Stimulated activated CD4-positive, alpha-beta T cell treated with anti-CD3 and anti-CD28 coated beads, Interleukin-1b, Interleukin-23, amount 100 ng/mL, for 1 hour (primary cell): ENCODE measurements at places on chromosomes 3 and 15.

- no peak for DNase-seq
Observed at GRCh38 chr3:30309961-30310954, 296.1 kb upstream of the TGFBR2 start.

DNA sequence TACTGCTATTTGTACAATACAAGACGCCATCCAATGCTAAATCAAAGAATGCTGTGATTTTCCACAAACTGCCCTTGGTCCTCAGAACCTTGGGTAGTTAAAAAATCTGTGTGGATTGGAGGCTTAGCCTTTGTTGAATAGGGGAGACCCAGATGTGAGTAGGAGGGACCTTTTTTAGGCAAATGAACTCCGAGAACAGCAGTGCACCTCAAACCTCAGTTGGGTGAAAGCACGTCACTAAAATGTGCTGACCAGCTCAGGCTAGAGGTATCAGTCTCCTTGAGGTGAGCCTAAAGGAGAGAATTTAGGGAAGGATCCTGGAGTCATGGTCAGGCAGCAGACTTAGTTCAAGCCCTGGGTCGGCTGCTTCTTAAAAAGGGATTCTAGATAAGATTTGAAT lies 200.7 kb downstream of the SOX2 start:
- DNase-seq: no peak

- no peak for DNase-seq
Observed at GRCh38 chr3:38119821-38120692, 16.9 kb downstream of the ACAA1 start.

GRCh38 chr3:183303690-183304089 lies 50.6 kb downstream of the B3GNT5 start:
- no peak for DNase-seq

- DNase-seq: no peak
Observed at GRCh38 chr3:25604107-25604805, 60.5 kb downstream of the TOP2B start.

GRCh38 chr15:68553994-68554720 lies 24.6 kb upstream of the CORO2B start:
- DNase-seq: peak; percentile 42

DNA sequence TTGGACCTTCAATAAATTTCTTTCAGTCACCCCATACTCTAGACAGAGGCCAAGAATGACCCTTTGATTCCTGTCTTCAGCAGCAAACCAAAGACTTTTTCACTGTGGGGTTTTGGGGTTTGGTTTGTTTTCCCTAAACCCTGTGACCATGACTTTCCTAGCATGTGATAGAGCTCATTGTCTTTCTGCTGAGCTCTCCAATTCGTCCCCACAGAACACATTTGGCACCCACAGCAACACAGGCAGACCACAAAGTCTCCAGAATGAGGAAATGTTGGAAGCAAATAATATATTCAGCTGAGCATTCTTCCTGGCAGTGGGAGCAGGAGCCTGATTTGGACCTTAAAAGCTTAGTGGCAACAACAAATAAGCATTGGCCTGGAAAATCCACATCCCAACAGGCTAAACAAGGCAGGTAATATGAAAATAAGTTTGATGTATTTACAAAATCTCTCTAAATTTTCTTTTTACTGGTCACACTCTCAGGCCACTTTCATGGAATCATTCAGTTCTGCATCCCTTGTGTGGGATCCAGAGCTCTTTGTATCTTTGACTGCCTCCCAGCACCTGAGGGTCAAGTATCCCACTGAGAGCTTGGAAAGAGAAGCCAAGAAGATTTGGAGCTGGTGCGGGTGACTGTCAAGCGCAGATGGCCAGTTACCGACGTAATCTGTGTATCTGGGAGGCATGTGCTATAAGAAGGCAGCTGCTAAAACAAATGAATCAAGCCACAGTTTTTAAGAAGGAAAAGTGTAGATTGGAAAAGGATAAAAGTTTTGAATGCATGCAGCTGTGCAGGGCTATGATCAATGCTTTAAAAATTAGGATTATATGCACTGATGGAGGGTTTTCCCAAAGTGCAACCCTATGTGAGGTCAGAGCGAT lies 36.5 kb upstream of the CPB1 start:
- no peak for DNase-seq
